Left renal cortex interstitium (tissue), 4 donors: ENCODE measurements at places on chromosomes 2 and 18. TPM values are rescaled to one million over a fixed set of nuclear protein-coding genes. Genes with fewer than 3 reads are reported as not detected.

Gene SPP2
- polyA plus RNA-seq: not detected

GRCh38 chr2:152723918-152724317 is 5.5 kb downstream of the ARL6IP6 start:
- no peak for DNase-seq

Gene RSAD2
- polyA plus RNA-seq: 3.6 TPM

DNA sequence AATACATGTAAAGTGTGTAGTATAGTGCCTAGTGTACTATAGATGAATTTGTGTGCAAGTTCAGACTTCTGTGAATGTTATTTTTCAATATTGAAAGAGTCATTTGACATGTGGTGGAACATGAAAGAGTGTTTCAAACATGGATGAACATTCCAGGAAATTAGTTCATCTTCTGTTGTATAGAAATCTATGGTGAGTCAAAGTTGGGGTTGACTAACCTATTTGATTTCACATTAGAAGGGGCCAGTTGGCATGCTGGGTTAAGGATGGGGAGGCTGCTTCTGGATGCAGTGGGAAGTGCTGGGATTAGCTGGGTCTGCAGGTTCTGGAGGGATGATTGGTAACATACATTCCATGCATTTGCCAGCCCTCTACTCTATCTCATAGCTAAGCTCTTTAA is 50.6 kb downstream of the LYPD6B start:
- no peak for DNase-seq

Gene SLC8A1
- 67.1 TPM for polyA plus RNA-seq

- DNase-seq: no peak
These were observed 155.2 kb downstream of the ALK start for GRCh38 chr2:29766191-29766590.

Gene KRTCAP3
- polyA plus RNA-seq: 7.4 TPM

DNA sequence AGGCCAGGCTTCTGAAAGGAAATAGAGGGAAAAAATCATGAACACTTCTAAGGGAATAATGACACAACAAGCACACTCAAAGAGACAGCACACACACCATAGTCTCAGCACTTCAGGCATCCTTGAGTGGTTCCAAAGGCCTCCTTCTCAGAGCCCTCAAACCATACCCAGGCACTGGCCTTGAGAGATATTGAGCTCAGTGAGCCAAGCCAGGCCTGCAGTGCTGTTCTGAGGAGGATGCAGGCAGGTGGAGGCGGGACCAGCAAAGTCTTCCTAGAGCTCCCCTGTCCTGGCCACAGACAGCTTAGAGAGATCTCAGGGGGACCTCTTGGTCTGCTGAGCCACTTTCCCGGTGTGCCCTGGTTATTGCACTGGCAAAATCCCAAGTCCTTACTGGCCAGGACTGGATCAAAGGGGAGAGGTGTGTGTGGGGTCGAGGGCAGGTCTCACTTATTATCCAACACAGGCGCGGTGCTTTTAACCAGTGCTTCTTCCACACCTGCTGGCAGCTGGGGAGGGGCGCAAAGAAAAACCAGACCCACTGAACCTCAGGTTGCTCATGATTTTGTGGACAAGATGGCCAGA is 86.8 kb upstream of the HAAO start:
- no peak for DNase-seq

Gene RAB27B
- polyA plus RNA-seq: 4.4 TPM

Gene IFIH1
- 6.0 TPM for polyA plus RNA-seq

GRCh38 chr2:231174211-231174651 is 24.2 kb upstream of the ARMC9 start:
- no peak for DNase-seq

- peak; percentile 59 for DNase-seq
These were observed 124.9 kb downstream of the RDH14 start for GRCh38 chr2:18435426-18436037.

GRCh38 chr2:45774688-45775244 is 123.3 kb downstream of the PRKCE start:
- no peak for DNase-seq

Gene DSC2
- polyA plus RNA-seq: 49.5 TPM

Gene LYPD1
- polyA plus RNA-seq: 67.8 TPM

DNA sequence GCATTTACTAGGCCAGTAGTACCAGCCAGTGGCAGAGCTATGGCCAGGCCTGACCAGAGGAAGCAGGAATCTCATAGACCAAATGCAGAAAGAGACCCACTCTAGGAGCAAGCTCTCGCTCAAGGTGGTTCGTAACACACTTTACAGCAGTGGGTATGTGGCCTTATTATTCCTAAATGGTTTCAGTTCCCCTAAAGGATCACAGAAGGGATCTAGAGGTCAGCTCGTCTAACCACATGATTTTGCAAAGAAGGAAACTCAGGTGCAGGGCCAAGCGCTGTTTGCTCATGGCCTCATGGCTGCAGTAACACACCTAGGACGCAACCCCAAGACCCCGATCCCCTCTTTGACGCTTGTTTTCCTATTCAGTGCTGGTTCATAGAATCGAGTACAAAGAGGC is 65.5 kb upstream of the ATG16L1 start:
- DNase-seq: no peak

- DNase-seq: no peak
These were observed 129.8 kb upstream of the SOX11 start for GRCh38 chr2:5562426-5562825.

GRCh38 chr18:79406708-79407107 is 11.0 kb downstream of the NFATC1 start:
- no peak for DNase-seq

DNA sequence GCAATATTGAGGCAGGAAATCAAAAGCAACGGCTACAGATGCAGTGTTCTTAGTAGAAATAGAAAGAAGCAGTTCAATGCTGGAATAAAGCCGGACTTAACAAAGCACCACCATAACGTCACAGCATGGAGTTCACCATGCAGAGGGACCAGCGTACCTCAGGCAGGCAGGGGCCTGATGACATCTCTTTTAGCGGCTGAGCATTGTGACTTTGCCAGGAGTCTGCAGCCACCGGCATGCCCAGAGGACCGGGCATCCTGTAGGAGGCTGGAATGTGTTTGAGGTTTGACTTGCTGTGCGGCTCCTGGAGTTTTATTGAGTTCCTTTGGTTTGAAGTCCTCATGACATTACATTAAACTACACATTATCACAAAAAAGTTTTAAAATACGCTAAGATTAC is 139.8 kb downstream of the UXS1 start:
- no peak for DNase-seq

DNA sequence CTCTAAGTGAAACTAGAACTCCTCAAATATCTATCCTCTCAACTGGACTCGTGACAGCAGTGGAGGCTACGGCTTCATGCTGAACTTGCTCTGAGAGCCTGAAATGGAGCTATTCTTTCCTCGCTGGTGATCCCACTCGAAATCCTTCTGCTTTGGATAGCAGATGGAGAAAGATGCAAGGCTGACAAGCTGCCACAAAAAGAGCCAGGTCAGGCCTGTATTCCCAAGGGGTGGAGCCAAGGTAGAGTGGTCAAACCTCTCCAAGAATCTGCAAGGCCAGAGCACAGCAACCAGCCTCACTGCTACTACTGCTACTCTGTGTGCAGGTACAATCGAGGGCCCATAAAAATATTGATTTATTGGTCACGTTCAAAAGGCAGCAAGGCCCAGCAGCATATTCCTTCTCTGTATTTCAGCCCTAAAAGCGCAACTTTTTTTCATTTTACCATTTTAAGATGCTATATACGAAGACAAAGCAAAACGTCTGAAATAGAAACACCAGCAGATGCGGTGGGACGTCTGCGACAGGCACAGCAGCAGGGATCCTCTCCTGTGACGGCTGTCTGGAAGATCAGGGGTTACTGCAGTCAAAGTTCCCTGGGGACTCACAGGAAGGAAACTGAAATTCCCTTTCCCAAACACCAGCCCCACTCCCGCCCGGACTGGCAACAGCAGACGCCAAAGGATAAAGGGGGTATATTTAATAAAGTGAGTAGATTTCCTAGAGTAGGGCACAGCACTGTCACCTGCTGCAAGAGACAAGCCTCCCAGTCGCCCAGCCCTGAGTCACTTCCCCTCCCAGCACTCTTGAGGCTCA is 2.4 kb downstream of the SPRED2 start:
- no peak for DNase-seq

Gene LINC00305
- 8.5 TPM for polyA plus RNA-seq

Gene LTBP1
- polyA plus RNA-seq: 69.2 TPM

- DNase-seq: no peak
These were observed 81.9 kb downstream of the TCF7L1 start for GRCh38 chr2:85215081-85215447.

Gene SPTBN1
- 215 TPM for polyA plus RNA-seq

Gene ICA1L
- 13.0 TPM for polyA plus RNA-seq

GRCh38 chr2:207819021-207819797 is 49.5 kb upstream of the FZD5 start:
- DNase-seq: no peak

Gene ZNF385B
- polyA plus RNA-seq: 11.5 TPM

DNA sequence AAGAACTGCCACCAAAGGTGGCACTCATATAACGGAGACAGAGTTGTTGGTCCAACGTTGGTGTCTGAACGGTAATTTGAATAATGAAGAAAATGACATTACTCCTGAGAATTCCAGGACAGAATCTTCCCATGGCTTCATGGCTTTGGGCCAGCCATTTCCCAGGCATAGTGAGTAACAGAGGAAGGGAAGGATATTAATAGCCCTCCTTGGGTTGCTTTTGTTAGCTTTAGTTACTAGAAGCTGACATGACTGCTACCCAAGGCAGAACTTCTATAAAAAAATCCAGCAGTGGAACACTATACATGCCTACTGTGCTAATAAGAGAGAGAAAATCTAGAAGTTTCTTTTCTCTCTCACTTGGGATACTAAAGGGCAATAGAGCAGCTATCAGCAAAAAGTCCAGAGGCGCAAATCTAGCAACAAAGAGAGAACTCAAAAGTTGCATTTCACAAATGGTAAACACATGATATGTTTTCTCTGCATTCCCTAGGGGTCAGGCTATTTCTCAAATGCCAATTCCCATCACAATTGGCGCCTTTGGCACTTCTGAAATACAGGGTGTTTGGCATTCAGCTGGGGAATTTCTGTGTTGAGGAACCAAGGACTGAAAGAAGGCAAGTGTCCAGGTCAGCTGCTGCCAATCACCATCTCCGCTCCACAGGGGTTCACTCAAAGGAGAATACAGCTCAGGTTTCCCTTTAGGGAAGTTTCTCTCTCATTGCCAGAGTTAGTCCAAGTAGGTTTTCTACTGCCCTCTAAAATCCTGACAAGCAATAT is 160.8 kb upstream of the KYNU start:
- no peak for DNase-seq

DNA sequence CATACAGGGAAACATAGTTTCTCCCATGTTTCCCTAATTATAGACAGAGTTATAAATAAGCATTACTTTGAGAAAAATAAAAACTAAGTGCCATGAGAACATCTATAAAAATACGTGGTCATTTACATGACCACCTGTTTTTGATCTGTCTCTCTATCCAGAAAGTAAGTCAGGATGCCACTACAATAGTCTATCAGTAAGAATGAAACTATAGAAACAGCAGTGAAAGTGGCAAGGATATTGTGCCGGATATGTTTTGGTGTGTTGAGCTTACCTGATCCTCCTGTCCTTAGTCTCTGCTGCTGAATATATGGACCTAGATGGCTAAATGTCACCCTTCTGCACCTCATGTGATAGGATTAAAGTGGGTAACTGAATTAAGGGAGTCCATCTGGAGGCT is 512.4 kb downstream of the LRP1B start:
- DNase-seq: no peak
